Fibroblast of skin of right biceps (primary cell): ENCODE measurements at places on chromosomes 1 and 21.

DNA sequence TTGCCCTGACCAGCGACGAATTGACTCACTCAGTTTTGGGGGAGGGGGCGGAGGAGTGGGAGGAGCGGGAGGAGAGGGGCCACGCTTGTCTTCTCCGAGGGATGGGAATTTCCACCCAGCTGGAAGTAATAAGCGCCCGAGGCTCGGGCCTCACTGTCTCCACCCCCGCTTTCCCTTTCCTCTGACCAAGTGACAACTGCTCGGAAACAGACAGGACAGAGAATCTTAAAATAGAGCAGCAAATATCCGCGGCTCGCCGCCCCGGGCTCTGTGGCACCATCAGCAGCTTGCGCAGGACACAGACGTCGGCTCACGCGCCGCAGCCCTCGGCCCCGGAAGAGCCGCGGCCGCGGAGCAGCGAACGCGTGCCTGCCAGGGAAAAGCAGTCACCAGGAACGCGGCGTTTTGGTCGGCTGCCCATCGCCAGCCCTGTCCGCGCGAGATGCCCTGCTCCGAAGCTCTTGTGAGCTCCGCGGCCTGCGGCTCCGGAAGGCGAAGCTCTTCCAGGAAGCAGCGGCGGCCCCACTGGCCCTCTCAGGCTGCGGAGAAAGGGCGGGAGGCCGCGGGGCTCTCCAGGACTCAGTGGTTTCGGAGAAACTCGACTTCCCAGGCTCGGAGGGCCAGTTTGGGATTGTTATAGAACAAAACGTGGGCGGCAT, 10.7 kb upstream of the RGS16 start:
- peak; percentile 91 for DNase-seq

DNA sequence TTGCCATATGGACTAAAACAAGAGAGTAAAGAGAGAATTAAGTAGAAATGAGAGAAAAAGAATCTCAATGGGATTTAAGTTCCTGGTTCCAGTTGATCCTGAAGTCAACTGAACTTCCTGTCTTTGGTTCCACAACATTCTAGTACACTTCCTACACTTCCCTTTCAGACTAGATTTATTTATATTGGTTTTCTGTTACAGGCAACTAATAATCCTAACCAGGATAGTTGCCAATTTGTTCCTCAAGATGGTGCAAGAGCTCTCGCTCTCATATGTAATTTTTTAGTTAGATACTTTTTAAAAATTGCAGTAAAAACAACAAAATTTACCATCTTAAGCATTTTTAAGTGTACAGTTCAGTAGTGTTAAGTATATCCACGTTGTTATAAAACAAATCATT, 28.8 kb upstream of the TRIM45 start:
- no peak for DNase-seq

- no peak for DNase-seq
Observed at GRCh38 chr21:13827201-13827600, 217.6 kb downstream of the POTED start.

DNA sequence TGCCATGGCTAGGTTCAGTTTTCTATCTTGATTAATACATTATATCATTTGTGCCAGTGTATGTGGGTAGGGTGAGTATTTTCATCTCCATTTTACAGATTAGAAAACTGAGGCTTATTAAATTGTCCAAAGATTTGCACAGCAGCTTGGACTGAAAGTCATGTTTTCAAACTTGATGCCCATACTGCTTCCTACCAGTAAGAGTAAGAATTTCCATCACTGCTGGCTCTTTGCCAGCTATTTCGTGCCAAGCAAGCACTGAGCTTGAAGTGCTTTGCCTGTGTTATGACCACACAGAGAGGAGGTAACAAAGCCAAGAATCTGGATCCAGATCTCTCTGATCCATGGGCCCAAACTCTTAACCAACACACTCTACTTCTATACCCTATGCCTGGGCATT, 295.0 kb downstream of the VAV3 start:
- DNase-seq, result peak; percentile 33

- DNase-seq, result no peak
Observed at GRCh38 chr1:101081496-101082488, 56.2 kb upstream of the DPH5 start.

- no peak for DNase-seq
Observed at GRCh38 chr1:3011127-3011526, 10.1 kb upstream of the ACTRT2 start.

DNA sequence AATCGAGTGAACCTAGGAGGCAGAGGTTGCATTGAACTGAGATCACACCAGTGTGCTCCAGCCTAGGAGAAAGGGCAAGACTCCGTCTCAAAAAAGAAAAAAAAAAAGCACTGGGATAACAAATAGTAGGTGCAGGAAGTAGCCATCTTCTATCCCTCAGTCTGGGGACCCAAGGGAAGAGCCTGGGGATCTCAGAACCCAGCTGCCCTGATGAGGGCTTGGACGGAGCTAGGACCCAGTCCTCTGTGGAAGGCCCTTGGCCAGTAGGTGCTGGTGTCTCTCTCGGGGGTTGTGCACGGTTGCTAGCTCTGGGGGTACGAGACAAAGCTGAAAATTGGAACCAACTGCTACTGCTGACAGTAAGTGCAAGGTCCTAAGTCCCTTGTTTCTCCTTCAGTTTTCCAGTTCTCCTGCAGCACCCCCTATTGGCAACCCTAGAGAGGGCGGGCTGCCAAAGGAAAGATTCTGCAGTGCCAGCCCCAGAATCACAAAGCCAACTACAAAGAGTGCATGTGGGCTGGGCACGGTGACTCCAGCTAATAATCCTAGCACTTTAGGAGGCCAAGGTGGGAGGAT, 57.6 kb upstream of the KIF1B start:
- peak; percentile 56 for DNase-seq

- peak; percentile 67 for DNase-seq
Observed at GRCh38 chr1:55635856-55636255, 420.7 kb upstream of the USP24 start.

- peak; percentile 73 for DNase-seq
Observed at GRCh38 chr1:235513495-235514366, 9.5 kb upstream of the B3GALNT2 start.

GRCh38 chr1:102897557-102897956, 210.8 kb downstream of the COL11A1 start:
- DNase-seq, result peak; percentile 76

GRCh38 chr1:216183454-216183853, 239.8 kb downstream of the USH2A start:
- DNase-seq, result peak; percentile 85

DNA sequence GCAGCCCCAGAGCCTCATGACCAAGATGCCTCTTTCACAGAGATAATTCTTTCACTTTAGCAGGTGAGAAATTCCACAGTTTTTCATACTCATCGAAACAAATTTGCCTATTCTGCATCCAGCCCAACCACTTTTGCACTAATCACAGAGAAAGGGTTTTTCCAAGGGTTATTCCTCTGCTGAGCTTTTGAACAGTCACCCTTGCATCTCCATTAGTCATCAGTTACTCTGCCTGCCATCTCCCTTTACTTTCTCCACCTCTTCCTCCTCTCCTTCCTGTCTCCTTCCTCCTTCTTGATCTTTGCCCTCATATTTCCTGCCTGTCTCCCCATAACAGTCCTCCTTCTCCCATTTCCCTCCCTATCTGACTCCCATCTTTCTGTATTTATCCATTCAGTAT, 43.9 kb downstream of the FH start:
- DNase-seq, result peak; percentile 29
